NCI-H2029 (cell line): ENCODE measurements at places on chromosomes 6 and 20.

GRCh38 chr6:136599329-136600011, 49.2 kb upstream of the MAP7 start:
- DNase-seq = no peak

GRCh38 chr20:25369529-25369928, 21.1 kb downstream of the ABHD12 start:
- DNase-seq = no peak

GRCh38 chr20:22106308-22106938, 401.0 kb downstream of the PAX1 start:
- DNase-seq = peak; percentile 46

DNA sequence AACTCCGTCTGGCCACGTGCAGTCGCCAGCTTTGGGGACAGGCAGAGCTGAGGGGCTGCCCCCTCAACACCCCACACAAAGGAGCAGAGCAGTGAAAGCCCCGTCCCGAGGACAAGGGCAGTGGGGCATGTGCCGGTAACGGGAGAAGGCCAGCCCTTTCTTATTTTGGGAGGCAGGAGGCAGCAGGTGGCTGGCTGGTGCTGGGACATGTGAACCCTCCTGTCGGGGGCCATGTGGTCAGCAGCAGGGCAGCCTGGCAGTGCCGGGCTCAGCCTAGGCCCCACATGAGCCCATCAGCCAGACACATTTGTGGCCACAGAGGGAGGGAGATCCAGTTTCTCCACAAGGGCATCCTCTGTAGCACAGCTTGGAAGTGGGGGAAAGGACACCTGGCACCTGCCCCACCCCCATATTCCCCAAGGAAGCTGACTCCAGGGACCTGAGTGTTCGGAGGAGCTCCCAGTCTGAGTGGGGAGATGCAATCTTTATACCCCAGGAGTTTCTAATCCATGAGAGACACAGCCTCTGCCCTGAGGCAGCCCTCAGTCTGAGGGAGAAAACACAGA, 137.6 kb downstream of the MRPL14 start:
- no peak for DNase-seq
